ENCODE measurements at places on chromosomes 13 and 19. TPM values are rescaled to one million over a fixed set of nuclear protein-coding genes. Genes with fewer than 3 reads are reported as not detected.

The CD33 gene
- not detected for total RNA-seq

DNA sequence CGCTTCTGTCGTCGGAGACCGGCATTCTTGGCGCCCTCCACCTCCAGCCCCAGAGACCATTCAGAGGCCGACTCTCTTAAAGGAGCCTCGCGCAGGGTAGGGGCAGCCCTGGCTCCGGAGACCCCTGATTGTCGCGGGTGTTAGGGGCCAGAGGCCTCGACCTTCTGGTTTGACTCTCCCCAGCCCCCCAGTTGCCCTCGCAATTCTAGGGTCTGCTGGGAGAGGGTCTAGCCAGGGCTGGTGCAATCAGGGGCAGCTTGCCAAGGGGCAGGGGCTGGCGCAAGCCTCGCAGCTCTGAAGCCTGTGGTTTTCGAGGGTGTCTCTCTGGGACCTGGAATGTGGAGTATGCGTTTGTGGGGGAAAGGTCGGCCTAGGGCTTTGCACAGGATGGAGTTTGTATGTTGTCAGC lies 1.6 kb upstream of the SLC7A10 start:
- peaks cover 3% of the 10 kb centered on the region for H3K4me1 ChIP-seq
- H3K27ac ChIP-seq, result no peak overlapping the region
- H3K36me3 ChIP-seq, result peaks cover 8% of the 10 kb centered on the region
- peak overlapping the region; percentile 40 for H3K4me3 ChIP-seq

DNA sequence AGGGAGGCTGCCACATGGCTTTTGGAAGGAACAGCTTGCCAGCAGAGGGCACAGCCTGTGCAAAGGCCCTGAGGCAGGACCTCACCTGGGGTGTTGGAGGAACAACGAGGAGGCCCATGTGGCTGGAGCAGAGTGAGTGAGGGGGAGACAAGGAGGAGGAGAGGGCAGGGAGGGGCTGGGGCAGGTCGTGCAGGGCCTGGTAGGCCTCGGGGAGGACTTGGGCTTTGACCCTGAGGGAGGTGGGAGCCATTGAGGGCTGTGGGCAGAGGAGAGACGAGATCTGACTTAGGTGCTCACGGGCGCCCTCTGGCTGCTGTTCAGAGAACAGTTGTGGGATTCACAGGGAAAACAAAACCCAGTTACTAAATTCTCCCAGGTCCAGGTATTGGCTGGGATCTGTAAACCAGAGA lies 25.2 kb downstream of the ZNRF4 start:
- no peak for DNase-seq
- peaks cover 42% of the 10 kb centered on the region for H3K27me3 ChIP-seq
- no peak overlapping the region for H3K4me3 ChIP-seq
- H3K4me1 ChIP-seq, result peaks cover 8% of the 10 kb centered on the region
- H3K27ac ChIP-seq, result no peak overlapping the region
- H3K36me3 ChIP-seq, result no peaks in the 10 kb centered on the region

DNA sequence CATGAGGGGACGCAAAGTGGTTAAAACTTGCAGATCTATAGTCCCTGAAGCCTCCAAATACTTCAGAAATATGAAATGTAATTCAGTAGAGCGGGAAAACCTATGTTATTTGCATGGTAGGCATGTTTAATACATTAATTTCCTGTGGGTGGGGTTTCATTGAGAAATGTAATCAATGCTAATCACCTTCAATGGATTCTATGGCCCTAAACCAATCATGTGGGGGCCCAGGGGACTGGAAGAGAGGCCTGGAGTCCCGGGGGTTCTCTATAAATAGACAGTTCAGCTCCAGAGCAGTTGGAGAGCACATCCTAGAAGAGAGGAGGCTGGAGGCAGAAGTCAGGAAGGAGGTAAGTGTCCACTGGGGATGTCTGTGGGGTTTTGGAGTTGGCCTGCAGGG lies at the start of gene ZSCAN5C:
Gene ZSCAN5C, plus strand, starts transcription at position 301 of the 400 bp plus-strand sequence. CDS start 3,641 bp downstream, outside the sequence.
- no peaks in the 10 kb centered on the region for H3K4me1 ChIP-seq
- DNase-seq, result no peak
- no peaks in the 10 kb centered on the region for H3K36me3 ChIP-seq
- no peak within 1 kb of the TSS for H3K27ac ChIP-seq

DNA sequence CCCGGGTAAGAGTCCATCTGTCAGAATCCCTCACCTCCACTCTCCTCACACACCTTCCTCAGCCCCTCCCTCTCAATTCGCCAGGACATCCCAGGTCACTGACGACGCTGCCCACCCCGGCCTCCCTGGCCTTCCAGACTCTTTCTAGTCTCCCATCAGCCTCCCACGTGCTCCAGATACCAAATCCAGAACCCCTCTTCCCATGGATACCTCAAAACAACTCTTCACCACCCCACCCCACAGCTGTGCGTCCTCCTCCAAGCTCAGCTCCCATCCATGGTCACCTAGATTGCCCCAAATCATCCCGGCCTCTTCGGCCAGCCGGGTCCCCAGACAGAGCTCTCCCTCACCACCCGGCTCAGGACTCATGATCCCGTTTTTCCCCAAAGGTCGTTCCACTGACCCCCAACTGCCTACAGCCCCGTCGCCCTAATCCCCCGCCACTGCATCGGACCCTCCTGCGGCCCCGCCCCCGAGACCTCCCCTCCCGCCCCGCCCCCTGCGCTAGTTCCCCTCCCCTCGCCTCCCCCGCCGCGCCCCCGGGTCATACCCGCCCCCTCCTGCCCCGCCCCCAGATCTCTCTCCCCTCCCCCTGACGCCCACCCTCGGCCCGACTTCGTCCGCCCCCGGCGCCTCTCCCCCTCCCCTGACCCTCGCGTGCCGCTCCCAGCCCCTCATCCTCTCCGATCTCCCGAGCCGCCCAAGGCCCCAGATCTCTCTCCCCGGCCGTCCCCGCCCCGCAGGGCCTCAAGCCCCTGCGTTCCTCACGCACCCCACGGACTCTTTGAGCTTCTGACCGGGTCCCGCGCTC lies 546 bp downstream of the UBXN6 start:
- peaks cover 25% of the 10 kb centered on the region for H3K4me1 ChIP-seq
- H3K36me3 ChIP-seq, result no peaks in the 10 kb centered on the region
- no peak for DNase-seq
- peak overlapping the region; percentile 93 for H3K4me3 ChIP-seq
- peak overlapping the region; percentile 97 for H3K27ac ChIP-seq
- no peaks in the 10 kb centered on the region for H3K27me3 ChIP-seq

- peaks cover 5% of the 10 kb centered on the region for H3K36me3 ChIP-seq
- no peak overlapping the region for H3K4me3 ChIP-seq
- DNase-seq, result peak; percentile 72
- H3K27ac ChIP-seq, result no peak overlapping the region
- H3K27me3 ChIP-seq, result no peaks in the 10 kb centered on the region
These were observed 15.0 kb upstream of the TMPRSS9 start for GRCh38 chr19:2345076-2345475.

DNA sequence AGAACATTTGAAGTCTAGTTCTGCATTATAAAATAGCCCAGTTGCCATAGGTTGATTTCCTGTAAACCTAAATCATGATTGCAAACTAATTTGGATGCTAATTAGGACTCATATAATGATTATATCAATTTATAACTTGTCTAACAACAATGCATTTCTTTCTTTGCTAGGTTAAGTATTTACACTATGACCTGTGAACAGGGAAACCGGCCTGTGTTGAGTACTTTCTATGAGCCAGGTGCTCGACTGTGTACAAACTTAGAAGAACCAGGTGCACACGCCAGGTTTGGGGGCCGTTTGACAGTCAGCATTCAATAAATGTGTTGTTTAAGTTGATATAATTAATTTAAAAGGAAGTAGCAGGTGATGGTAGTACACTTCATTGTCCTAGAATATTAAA lies 203.1 kb downstream of the TM9SF2 start:
- no peak overlapping the region for H3K27ac ChIP-seq
- no peaks in the 10 kb centered on the region for H3K36me3 ChIP-seq
- no peak overlapping the region for H3K4me3 ChIP-seq
- H3K27me3 ChIP-seq, result no peaks in the 10 kb centered on the region
- H3K4me1 ChIP-seq, result no peaks in the 10 kb centered on the region

GRCh38 chr19:39554701-39555311 lies 14.8 kb upstream of the EID2 start:
- no peak overlapping the region for H3K4me3 ChIP-seq
- H3K36me3 ChIP-seq, result no peaks in the 10 kb centered on the region
- no peak for DNase-seq
- H3K27me3 ChIP-seq, result peaks cover 20% of the 10 kb centered on the region

All from osteocyte (in vitro differentiated cells).